ENCODE measurements at places on chromosomes 5 and 9.
A peak's percentile ranks its signal among the peaks of the same experiment; 100 is the strongest.

DNA sequence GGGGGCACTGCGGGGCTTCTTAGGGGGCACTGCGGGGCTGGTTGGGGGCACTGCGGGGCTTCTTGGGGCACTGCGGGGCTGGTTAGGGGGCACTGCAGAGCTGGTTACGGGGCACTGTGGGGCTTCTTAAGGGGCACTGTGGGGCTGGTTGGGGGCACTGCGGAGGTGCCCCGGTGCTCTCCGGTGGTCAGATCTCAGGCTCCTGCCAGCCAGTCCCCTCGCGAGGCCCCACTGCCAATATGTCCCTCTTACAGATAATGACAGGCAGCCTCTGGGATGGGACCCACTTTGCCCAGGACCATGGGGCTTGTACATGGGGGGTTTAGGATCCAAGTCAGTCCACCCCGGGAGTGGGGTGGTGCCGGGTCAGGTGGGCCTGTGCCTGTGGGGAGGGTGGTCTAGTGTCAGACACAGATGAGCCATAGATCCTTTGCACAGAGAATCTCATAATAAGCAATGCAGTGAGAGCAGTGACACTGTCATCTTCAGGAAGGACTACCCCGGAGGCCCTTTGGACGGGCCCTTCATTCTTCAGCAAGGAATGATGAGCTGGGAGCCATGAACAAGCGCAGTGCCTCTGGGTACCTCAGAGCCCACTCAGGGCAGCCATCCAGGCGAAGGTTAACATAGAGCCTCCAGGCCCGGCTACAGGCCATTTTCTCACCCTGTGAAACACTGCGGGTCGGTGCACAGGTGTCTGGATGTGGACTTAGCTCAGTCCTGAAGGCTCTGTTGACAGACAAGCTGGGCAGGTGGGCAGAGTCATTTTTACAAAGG is 38.2 kb downstream of the COL5A1 start:
- DNase-seq: no peak

GRCh38 chr5:151499501-151500035 is 52.2 kb downstream of the SLC36A1 start:
- DNase-seq: no peak

- no peak for DNase-seq
Observed at GRCh38 chr5:8730194-8730593, 815.7 kb downstream of the SEMA5A start.

- DNase-seq: no peak
Observed at GRCh38 chr5:122354293-122354692, 42.3 kb downstream of the SNCAIP start.

- peak; percentile 27 for DNase-seq
Observed at GRCh38 chr9:130535818-130536521, 43.4 kb upstream of the FUBP3 start.
